Kidney epithelial cell (primary cell): ENCODE measurements at places on chromosomes 1 and 21. TPM values are rescaled to one million over a fixed set of nuclear protein-coding genes. Genes with fewer than 3 reads are reported as not detected.

Gene SPRR2A
- 1.0 and 3.9 TPM in 2 replicates for total RNA-seq

Gene LRRC71
- not detected in 2 replicates for total RNA-seq

Gene RORC
- total RNA-seq, result 0.17 TPM in 1 of 2 replicates, not detected in the other

Gene EPHA10
- total RNA-seq, result 0.13 and 0.55 TPM in 2 replicates

Gene LRRIQ3
- total RNA-seq, result 0.82 and 1.9 TPM in 2 replicates

Gene OVAAL
- total RNA-seq, result not detected in 2 replicates

Gene PLD5
- total RNA-seq, result 0.89 and 1.9 TPM in 2 replicates

Gene E2F2
- 0.07 and 0.13 TPM in 2 replicates for total RNA-seq

Gene OR6N1
- not detected in 2 replicates for total RNA-seq

Gene LMX1A
- total RNA-seq, result not detected in 2 replicates

Gene TFF1
- total RNA-seq, result not detected in 2 replicates

Gene C1orf141
- total RNA-seq, result not detected in 2 replicates

Gene TBX19
- 2.9 and 4.7 TPM in 2 replicates for total RNA-seq

Gene THEM5
- not detected in 2 replicates for total RNA-seq

Gene LCE1D
- not detected in 2 replicates for total RNA-seq

Gene NFASC
- total RNA-seq, result 1.2 and 1.6 TPM in 2 replicates

Gene ERRFI1
- 61.5 and 66.4 TPM in 2 replicates for total RNA-seq

Gene CCDC18
- 3.4 and 16.9 TPM in 2 replicates for total RNA-seq
